ENCODE measurements at places on chromosomes 4 and X.
A peak's percentile ranks its signal among the peaks of the same experiment; 100 is the strongest.

DNA sequence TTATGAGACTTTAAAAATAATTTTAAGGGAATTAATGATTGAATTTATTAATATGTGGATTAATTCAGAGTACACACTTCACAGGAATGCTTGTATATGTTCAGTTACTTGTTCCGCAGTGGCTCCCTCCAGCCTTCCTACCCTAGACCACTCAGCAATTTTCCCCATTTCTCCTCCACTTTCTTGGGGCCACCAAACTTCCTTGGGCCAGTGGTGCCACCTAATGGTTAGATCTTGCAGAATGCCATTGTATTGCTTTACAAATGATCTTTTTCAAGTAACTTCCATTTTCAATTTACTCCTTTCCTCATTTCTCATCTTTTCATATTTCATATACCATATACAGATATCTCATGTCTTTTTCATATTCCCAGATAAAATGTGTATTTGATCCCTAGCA is 3.6 kb upstream of the RNF175 start:
- DNase-seq = peak; percentile 30

- peak; percentile 51 for DNase-seq
Measured at GRCh38 chr4:36244257-36245082, at the start of gene ARAP2. TSS of gene ARAP2 (minus strand) at chr4:36244514. CDS start at chr4:36229486, 15,028 bp downstream.

DNA sequence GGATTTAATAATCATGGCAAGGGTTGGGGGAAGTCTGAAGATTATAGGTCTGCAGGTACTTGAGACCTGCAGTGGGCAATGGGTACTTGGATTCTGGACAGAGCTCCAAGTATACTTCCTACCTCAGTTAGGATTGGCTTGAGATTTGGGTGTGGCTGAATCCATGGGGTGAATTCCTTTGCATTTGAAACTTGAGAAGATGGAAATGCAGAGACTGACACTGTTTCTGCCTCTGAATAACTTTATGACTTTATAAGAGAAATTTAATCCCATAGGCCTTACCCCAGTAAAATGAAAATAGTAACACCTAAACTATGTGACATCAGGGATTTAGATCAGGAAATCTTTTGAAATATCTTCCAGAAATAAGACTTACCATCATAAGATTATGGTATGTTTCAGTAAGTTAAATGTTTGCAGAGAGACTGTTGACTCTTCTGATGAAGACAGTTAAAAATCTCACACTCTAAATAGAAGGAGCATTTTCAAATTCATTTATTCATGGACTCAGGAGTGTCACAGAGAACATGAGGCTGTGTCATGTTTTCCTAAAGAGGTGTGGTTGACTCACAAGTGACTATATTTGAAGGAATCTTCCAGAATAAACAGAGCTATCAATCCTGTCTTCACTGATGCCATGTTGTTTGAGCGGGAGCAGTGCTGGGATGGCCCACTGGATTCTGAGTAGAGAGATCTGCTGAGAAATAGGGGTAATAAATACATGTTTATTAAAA is 513.5 kb upstream of the NR3C2 start:
- DNase-seq = no peak

- no peak for DNase-seq
Measured at GRCh38 chr4:163651761-163652160, 157.3 kb downstream of the TMA16 start.

DNA sequence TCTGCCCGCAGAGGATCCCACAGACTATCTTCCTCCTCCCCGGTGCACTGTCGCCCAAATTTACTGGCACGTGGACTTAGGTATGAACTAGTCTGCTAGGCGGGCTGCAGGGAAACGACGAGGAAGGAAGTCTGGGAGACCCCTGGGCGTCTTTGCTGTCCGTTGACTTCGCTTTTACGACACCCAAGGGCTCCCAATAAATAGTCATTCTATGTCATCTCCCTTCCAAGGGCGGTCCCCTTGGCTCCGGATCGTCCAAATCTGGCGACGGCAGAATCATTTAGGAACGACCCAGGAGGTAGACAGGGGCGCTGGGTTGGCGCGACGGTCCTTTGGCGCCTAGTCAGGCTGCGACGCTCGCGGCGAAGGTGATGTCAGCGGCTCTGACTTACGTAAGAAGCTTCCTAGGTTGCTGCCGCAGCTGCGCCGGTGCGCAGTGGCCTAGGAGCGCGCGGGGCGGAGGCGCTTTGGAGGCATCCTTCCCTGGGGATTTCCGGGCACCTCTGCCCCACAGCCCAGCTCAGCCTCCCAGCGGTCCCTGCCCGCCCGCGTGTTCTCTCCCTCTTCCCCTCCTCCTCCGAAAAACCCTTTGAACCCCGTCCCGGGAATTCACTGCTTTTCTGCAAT is 2.2 kb downstream of the NHS start:
- no peak for DNase-seq

GRCh38 chr4:113828702-113829101 is 67.2 kb upstream of the CAMK2D start:
- no peak for DNase-seq

GRCh38 chrX:88982933-88983332 is 235.9 kb downstream of the CPXCR1 start:
- no peak for DNase-seq

- no peak for DNase-seq
Measured at GRCh38 chr4:26263165-26263564, 57.6 kb upstream of the RBPJ start.

DNA sequence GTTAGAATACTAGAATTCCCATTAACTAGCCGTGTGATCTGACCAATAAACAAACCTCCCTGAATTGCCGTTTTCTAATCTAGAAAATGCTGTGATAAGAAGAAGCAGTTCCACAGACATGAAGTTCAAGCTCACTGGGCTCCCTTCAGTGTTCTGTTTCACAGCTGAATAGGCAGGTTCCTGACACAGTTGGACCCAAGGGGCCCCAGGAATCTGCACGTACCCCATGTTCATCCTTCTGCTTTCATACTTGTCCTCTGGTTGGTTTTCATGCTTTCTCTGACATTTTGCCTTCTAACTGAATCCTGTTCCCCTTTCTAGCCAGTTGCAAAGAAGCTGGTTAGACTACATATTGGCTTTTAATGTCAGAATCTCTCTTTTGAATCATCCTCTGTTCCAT is 374.1 kb upstream of the MAD2L1 start:
- no peak for DNase-seq

DNA sequence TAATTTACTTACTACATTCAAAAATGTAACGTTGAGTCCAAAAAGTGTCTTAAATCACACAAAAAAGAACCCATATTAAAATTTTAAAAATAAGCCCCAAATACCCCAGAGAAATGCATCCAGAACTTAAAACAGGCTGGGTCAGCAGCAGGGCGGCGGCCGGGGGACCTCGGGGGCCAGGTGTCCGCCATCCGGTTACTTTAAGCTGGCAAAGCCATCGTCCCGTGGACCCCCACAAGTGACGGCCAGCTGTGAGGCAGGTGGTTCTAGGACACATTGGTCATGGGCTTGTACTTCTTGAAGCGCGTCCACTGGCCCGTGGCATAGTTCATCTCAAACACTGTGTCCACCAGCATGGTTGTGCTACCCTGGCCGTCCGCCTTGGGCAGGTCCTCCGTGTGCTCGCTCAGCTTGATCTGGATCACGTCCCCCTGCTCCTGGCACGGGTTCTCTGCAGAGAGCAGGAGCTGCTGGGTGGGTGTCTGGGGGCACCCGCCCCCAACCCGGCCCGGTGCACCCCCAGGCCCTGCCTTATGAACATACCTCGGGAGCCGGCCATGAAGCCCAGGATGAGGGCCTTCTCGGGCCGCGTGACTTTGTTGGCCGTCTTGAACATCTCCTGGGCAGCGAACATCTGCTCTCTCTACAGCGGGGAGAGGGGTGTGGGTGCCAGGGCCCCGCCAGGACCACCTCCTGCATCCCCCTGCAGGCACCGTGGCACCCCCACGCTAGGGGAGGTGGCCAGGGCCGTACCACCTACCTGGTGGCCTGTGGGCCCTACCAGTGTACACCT is 25.5 kb downstream of the NELFA start:
- no peak for DNase-seq

DNA sequence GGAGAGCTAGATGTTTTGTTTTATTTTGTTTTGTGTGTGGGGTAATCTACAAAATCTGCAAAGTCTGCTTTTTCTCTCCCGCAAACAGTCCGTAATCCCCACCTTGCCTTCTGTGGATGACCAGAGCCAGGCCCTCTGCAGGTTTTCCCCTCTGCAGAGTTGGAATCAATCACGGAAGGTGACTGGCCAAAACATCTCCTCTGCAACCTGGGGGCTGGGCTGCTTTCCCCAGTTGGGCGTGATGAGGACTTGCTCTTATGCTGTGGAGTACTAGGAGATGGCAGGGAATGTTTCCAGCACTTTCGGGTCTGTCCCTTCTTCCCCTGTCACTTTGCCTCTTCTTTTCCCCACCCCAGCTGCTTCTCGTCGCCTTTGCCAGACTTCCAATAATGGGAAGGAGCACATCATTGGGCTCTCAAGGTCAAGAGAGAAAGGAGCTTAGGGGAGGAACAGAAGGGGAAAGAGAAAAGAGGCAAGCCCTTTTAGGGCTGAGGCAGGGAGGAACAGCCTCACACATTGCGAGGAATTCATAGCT is 1.1 kb downstream of the TMEM35A start:
- no peak for DNase-seq

DNA sequence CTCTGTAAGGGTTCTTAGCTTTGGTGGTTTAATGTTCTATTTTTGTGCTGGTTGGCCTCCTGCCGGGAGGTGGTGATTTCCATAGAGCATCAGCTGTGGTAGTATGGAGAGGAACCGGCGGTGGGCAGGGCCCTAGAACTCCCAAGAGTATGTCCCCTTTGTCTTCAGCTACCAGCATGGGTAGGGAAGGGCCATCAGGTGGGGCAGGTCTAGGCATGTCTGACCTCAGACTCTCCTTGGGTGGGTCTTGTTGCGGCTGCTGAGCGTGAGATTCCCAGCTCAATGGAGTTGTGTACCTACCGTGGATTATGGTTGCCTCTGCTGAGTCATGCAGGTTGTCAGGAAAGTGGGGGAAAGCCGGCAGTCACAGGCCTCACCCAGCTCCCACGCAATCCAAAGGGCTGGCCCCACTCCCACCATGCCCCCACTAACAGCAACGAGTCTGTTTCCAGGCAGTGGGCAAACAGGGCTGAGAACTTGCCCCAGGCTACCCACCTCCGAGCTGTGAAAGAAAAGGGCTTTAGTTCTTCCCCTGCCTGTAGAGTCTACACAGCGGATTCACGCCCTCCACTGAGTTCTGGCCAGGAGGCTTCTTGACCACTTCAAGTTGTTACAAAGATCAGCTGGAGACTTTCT is 235.9 kb downstream of the RPA4 start:
- no peak for DNase-seq

DNA sequence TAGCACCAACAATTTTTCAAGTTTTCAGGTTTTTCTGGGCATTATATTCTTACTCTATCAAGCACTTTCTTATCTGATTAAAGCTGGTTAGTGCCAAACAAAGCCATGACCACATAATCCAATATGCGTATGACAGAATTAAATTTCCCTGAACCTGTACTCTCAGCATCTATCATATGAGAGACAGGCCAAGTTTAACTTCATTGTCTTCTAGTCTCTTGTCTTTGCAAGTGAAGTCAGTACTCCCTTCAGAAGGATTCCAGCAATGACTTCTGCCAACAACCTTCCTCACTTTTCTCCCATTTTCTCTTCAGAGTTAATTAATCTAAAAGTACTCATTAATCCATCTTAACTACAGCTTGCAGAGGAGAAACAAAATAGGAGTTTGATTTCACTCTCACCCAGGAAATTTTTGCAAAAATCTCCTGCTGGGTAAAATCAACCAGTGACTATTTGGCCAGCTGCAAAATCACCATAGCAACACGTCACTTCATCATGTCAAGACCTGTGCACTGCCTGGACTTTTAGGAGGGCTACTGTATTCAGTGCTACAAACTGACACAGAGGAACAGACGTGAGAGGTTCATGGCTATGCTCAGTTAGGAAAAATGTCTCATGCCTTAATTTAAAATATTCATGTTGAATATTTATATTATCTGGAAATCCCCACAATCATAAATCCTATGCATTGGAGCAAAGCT is 208.4 kb downstream of the ANTXR2 start:
- no peak for DNase-seq

- DNase-seq = no peak
Measured at GRCh38 chr4:78754872-78755271, 21.3 kb upstream of the BMP2K start.

DNA sequence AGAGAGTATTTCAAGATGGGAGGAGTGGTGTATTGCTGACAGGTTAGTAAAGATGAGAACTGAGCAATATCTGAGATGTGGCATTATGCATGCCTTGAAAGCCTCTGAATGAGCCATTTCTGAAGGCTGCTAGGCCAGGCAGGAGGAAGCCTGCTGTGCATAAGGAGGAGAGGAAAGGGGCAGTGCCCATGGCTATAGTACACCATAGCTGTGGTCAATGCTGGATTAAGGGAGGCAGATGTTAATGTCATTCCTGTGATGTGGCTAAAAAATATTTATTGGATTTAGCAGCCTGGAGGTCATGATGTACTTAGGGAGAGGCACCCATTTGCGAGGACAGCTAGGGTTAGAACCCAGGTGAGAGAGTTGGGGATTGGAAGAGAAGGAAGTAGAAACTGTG is 130.0 kb upstream of the LNX1 start:
- no peak for DNase-seq

DNA sequence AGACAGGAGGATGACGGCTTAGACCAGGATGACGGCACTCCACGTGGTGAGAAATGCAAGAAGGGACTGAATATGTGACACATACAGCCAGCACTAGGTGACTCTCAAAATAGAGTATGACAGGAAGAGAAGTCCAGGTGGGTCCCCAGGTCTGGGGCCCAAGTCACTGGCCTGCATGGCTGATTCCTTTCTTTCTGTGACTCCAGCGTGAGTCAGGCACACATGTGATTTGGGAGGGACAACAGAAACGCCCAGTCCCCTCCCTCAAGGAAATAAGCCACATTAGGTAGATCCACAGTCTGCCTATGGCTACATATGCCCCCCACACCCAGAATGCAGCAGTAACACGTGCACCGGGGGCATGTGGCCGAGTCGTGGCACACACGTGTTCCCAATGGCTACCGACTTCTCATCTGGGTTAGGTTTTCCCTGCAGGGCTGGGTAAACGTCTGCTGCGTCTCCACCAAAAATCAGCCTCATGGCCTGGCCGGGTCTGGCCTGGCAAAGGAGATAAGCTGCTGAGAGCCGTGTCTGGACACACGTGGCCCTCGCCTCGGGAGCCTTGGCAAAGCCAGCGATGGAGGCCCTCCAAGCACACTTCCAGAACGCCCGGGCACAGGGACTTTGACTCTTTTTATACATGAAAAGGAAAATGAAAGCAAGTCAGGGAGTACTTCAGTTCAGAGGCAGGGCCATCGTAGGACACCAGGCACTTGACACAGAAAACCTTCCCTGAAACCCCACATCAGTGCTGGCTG is 19.3 kb downstream of the SEL1L3 start:
- DNase-seq = no peak

GRCh38 chrX:47273011-47273730 is 40.4 kb downstream of the USP11 start:
- DNase-seq = no peak

DNA sequence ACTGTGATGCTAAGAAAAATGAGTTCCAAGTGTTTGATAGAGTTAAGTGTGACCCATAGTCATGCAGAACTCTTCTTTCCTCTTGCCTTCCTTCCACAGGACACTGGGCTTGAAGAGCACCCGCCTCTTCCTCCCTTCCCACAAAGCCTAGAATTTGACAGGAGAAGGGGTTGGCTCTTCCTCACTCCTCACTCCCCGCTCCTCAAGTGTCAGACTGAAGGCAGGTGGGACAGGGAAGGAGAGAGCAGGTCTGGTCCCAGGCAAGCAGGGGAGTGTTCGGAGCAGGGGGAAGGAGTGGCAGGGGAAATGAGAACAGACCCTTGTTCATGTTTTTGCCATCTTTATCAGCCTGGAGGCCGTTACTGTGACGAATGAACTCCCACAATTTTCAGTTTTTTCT is 10.7 kb downstream of the MAGED2 start:
- DNase-seq = no peak

GRCh38 chrX:136380010-136380769 is 79.4 kb downstream of the ADGRG4 start:
- DNase-seq = no peak
